Mucosa of gallbladder (tissue), 1 donor: ENCODE measurements at places on chromosomes 6 and 20. TPM values are rescaled to one million over a fixed set of nuclear protein-coding genes. Genes with fewer than 3 reads are reported as not detected.

The WFDC2 gene
- 144 TPM for total RNA-seq

The DOK5 gene
- 15.5 TPM for total RNA-seq

The THBS2 gene
- total RNA-seq: 21.9 TPM

The GJA10 gene
- total RNA-seq: not detected

The ELOVL4 gene
- 1.5 TPM for total RNA-seq

The LPIN3 gene
- 41.8 TPM for total RNA-seq

The ADGRF1 gene
- total RNA-seq: 10.4 TPM

The DCBLD1 gene
- 11.7 TPM for total RNA-seq

The NRN1 gene
- total RNA-seq: 6.4 TPM

The CCM2L gene
- 5.6 TPM for total RNA-seq

The SUMO4 gene
- 1.3 TPM for total RNA-seq

The WDR46 gene
- 37.7 TPM for total RNA-seq
